ENCODE measurements at places on chromosomes 13 and 19.

- DNase-seq: peak; percentile 71
These were observed 5.6 kb downstream of the NDUFS7 start for GRCh38 chr19:1389033-1389940.

DNA sequence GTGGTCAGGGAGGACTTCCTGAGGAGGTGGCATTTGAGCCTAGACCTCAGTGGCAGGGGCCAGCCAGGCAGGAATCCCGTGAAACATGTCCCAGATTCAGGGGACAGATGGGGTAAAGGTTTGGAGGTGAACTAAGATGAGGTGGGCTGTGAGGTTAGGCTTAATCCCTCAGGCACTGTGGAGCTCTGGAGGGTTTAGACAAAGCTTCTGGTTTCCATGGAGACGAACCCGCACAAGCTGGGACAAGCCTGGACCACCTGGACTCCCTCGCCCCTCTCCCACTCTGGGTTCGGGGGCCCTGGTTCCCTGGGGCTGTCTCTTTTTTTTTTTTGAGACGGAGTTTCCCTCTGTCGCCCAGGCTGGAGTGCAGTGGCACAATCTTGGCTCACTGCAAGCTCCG is 15.7 kb downstream of the TJP3 start:
- DNase-seq: no peak

- DNase-seq: no peak
These were observed 647.6 kb upstream of the SPRY2 start for GRCh38 chr13:80988391-80989151.

GRCh38 chr13:31224963-31225559 is 25.3 kb downstream of the B3GLCT start:
- no peak for DNase-seq

GRCh38 chr13:23656637-23657371 is 86.6 kb downstream of the TNFRSF19 start:
- DNase-seq: no peak

DNA sequence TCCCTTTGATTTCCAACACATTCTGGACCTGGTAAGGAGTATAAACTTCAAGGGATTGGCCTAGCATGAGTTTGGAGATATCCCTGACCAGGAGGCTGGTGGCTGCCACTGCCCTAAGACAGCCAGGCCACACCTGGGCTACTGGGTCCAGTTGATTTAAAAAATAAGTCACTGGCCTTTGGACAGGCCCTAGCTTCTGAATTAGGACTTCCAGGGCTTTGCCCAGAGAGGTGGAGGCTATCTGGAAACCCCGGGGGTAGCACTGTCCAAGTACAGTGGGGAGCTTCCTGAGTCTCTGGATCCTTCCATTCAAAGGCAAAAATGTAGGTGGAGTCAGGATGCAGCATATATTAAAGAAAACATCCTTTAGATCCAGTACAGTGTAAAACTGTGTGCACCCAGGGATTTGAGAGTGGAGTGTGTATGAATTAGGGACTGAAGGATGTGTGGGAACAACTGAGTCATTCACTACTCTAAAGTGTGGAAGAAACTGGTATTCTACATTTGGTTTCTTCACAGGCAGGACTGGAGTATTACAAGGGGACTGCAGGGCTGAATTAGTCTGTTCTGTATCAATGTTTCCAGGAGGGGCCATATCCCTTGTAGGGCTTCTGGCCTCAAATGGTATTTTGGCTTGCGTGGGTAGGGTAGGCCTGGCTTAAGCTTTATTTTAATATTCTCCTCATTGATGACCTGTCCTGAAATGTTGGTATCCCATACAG is 14.8 kb upstream of the FCGBP start:
- no peak for DNase-seq
